ENCODE measurements at places on chromosomes 16 and 17.

- DNase-seq = no peak
Observed at GRCh38 chr16:85152414-85153030, 40.2 kb upstream of the CIBAR2 start.

DNA sequence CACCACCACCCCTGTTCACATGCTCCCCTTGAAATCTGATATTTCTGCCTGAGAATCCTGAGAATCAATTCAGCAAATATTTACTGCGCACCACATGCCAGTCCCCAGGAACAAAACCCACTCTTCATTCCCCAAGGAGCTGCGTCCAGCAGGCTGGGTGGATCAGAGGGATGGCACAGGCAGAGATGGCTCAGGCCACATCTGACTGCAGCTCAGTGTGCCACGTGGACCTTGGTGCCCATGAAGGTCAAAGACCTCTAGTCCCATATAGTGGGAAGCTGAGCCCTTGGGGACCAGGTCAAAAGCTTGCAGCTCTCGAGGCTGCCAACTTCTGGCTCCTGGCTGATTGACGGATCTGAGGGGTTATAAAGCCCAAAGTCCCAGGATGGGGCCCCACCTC, 31.8 kb downstream of the CD300LF start:
- DNase-seq = no peak

GRCh38 chr17:45413498-45413923, 19.2 kb downstream of the ARHGAP27 start:
- no peak for DNase-seq

DNA sequence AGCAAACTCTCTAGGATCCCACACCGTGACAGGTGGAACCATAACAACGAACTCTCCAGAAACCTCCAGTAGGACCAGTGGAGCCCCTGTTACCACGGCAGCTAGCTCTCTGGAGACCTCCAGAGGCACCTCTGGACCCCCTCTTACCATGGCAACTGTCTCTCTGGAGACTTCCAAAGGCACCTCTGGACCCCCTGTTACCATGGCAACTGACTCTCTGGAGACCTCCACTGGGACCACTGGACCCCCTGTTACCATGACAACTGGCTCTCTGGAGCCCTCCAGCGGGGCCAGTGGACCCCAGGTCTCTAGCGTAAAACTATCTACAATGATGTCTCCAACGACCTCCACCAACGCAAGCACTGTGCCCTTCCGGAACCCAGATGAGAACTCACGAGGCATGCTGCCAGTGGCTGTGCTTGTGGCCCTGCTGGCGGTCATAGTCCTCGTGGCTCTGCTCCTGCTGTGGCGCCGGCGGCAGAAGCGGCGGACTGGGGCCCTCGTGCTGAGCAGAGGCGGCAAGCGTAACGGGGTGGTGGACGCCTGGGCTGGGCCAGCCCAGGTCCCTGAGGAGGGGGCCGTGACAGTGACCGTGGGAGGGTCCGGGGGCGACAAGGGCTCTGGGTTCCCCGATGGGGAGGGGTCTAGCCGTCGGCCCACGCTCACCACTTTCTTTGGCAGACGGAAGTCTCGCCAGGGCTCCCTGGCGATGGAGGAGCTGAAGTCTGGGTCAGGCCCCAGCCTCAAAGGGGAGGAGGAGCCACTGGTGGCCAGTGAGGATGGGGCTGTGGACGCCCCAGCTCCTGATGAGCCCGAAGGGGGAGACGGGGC, 1.3 kb downstream of the SPN start:
- peak; percentile 78 for DNase-seq

DNA sequence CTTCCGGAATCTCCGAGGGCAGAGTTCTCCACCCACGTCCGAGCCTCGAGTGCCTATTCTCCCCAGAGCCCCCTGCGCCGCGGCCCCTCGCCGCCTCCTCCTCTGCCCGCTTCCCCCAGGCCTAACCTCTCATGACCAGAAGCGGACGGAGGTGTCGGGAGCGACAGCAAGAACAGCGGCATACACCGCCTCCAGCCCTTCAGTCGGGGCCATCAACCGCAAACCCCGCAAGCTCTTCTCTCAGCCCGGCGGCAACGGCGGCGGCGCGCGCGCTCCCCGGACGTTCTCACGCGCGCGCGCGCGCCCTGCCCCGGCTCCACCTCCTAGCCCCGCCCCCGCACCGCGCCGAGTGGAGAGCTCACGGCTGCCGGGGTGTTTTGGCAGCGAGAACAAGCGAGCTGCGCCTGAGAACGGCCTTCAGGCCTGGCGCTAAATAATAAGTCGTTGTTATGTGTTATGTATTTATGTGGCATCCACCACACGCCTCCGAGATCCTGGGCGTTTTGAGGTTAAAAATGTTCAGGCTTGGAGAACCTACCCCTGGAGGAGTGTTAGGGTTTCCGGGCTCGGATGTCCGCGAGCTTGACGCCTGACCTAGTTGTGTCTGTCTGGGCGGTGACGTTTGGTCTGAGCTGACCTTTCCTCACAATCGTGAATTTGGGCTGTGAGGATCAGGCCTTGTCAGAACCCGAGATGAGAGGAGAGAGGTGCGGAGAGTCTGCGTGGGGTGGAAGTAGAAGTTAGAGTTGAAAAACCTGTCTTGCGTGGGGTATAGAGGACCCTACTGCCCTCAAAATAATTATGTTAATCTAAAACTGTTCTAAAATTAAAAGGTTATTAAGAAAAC, at the start of gene RNFT1:
RNFT1 (minus strand) TSS at position 259 of the 847 bp plus-strand sequence; CDS start at position 182, 77 bp downstream.
- DNase-seq = peak; percentile 96

- DNase-seq = no peak
Observed at GRCh38 chr17:18323007-18323406, 7.9 kb downstream of the SMCR8 start.

DNA sequence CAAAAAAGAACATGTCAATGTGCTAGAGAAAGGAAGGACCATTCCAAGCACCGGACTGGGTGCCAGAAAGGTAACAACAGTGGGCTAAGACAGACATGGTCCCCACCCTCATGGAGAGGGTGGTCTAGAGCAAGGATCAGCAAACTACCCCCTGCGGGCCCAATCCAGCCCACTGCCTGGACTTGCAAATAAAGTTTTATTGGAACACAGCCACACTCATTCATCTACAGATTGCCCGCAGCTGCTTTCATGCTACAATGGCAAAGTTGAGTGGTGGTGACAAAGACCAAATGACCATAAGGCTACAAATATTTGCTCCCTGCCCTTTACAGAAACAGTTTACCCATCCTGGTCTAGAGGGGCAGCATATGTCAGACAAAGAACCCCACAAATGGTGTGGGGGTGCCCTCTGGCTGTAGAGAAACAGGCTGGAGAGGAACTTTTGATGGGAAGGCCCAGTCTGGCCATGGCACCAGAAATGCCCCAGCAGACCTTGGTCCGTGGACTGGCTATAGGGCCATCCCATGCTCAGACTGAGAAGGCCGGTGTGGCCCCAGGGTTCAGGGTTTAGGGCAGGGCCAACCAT, 15.2 kb downstream of the CDH5 start:
- DNase-seq = no peak

DNA sequence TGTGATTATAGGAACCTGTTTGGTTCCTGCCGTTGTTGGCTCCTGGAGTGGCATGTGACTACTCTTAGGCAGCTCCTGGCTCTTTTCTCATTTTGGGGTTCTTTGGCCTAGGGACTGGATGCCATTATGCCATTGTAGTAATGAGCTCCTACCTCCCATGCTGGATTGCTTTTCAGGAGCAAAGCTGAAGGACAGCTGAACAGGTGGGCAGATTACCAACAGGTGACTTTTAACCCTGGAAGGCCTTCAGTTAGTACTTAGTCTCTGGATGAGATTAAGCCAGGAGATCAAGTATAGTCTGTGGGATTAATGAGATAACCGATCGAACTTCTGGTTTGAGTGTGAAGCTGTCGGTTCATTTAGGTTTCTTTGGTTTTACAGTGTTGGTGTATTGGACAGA, 25.2 kb downstream of the WIPF2 start:
- DNase-seq = no peak

DNA sequence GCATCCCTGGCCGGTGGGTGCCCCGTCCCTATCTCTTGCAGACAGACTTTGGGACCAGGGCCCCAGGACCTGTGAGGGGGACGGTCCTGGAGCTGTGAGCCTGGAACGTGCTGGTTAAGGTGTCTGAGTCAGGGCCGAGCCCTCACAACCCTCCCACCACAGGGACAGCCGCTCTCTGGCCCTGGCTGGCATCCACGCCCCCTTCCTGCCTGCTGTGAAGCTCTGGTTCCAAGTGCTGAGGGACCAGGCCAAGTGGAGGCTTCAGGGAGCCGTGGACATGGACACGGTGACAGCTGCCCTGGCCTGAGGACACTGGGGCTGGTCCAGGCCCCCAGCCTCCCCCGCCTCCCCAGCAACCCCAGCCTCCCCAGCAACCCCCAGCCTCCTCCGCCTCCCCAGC, 6.6 kb downstream of the TSR3 start:
- DNase-seq = no peak
